Cortex of kidney (tissue), 1 donor: ENCODE measurements at places on chromosomes 13 and 19.

DNA sequence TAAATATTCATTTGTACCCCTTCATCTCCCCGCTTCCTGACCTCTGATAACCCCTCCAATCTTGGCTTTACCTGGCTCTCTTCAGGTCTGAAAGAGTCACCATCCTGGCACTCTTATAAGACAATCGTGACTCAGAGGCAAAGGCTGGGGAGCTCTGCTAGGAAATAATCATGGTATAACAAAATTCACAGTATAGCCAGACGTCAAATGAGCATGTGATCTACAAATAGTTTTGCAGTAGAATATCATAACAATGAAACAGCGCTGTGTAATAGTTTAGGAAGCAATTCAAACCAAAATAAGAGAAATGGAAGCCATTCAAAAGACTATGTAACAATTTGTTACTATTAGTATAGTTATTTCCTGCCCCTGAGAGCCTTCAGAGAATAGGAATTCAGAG is 34.2 kb downstream of the RXFP2 start:
- no peak for DNase-seq

GRCh38 chr13:79668201-79668752 is 187.3 kb downstream of the NDFIP2 start:
- no peak for DNase-seq

DNA sequence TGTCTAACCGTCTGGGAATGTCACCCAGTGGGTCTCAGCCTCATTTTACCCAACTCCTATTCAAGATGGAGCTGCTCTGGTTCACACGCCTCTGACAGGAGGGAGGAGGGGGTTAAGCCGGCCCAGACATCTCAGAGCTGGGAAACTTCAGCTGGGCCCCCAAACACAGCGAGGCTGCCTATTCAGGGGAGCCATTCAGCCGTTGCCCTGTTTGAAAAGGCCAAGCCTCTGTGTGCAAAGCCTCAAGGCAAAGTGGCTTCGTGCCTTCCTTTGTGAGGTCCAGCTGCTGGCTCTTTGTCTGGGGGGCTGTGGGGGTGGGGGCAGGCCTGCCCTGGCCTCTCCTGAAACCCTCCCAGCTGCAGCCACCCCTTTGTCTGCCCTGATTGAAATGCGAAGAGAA is 147.4 kb downstream of the PTPRS start:
- no peak for DNase-seq

DNA sequence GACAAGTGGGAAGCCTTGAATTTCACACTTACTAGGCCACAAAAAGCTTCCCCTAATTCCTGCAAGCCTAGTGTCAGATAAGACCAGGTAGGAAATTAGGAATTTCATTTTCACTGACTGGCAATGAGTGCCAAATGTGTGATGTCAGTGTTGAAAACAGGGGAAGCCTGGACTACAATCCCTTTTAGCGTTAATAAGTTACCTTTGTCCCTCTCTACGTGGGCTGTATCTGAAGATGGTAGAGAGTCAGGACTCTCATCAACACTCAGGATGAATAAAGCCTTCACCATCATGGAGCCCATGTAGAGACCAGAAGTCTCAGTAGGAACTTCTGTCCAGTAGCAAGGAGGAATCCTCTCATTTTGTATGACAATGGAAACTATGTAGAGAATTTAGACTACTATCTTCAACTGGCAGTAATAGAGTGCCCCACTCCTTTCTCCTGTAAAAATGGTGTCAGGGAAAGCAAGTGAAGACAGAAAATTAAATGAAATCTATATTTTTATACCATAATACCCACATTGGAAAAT is 324.1 kb upstream of the KLHL1 start:
- no peak for DNase-seq

DNA sequence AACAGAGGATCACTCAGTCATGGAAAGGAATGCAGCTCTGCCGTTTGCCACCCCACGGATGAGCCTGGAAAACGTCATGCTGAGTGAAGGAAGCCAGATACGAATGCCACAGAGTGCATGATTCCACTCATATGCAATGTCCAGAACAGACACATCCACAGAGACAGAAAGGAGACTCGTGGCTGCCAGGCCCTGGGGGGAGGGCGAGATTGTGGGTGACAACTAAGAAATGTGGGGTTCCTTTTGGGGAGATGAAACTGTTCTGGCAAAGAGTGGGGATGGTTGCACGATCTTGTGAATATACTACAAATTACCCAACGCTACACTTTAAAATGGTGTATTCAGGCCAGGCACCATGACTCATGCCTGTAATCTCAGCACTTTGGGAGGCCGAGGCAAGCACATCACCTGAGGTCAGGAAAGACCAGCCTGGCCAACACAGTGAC is 27.2 kb upstream of the NAPA start:
- DNase-seq = no peak

DNA sequence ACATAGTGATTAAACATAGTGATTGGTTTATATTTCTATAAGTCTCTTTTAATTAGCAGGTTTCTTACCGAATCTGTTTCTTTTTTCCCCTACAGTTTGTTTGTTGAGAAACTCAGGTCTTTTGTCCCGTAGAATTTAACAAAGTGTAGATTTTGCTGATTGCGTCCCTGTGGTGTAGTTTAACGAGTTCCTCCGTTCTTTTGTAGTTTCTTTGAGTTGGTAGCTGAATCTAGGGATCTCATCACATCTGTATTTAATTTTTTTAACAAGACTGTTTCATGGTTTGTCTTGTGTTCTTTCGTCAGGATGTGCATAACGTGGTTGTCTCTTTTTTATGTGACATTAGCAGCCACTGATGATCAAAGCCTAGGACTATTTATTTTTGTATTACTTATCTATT is 111.1 kb downstream of the AKAP11 start:
- DNase-seq = no peak

DNA sequence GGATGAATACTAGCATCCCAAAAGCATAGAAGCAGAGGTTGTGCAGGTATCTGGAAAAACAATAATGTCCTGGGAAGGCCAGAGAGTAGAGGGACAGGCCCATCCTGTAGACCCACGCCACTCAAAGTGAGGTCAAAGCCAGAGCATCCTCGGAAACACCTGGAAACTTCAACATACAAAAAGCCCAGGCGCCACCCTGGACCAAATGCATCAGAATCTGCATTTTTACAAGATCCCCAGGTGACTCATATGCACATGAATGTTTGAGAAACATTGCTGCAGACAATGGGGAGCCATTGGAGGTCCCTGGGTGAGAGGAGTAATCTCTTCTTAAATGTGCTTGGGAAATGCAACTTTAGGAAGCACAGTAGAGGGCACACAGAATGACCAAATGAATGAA is 684.1 kb downstream of the DIAPH3 start:
- no peak for DNase-seq

DNA sequence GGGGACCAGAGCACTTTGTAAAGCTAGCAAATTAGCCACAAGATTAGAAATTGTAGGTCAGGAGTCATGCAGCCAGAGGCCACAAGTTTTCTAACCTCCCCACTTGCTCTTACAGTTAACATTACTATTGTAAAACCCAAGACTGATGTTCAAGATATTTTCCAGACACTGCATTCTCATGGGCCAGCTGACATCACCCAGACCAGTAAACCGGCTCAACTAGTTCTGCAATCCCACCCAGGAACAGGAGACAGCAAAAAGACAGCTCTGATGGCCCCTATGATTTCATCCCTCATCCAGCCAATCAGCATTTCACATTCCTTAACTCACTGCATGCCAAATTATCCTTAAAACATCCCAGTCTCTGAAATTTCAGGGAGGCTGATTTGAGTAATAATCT is 178.5 kb downstream of the PRR20E start:
- no peak for DNase-seq

DNA sequence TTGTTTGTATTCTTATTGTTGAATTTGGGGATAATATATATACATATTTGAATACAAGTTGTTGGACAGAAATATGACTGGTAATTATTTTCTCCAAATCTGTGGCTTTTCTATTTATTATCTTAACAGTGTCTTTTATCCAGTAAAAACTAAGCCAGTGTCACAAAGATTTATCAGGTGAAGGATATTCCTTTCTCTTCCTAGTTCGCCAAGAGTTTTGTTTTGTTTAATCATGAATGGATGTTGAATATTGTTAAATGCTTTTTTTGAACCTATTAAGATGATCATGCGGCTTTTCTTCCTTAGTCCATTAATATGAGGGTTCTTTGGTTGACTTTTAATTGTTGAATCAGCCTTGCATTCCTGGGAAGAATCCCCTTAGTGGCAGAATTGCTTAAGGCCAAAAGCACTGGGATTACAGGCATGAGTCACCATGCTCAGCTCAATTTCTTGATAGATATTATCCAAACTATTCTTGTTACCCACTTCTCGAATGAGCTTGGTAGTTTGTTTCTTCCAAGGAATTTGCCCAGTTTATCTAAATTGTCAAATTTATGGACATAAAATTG is 53.3 kb downstream of the TEX26 start:
- no peak for DNase-seq

DNA sequence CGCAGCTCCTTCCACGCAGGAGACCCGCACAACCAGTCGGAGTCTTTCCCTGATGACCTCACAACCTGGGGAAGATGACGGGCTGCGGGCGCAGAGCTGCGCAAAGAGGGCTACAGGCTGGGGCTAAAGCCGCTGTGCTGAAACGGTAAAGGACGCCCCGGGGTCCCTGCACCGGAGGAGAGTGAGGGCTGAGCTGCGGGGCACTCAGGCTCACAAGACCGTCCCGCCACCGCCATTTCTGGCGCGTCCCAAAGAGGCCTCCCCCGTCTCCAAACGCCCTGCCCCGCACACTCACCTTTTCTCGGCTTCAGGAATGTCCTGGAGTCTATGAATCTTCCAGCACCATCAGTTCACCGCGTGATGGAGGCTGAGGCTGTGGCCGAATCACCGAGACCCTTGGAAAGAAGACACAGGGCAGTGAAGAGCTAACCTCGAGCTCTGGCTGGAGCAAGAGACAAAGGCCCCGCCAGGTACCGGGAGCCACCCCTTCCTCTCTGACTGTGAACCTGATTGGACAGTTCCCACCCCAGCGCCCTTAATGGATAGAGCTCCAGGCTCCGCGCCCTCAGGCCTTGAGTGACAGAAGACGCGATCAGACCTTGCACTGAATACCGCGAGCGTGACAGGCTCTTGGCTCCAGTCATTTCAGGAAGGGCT is 41.8 kb upstream of the ZNF429 start:
- no peak for DNase-seq

DNA sequence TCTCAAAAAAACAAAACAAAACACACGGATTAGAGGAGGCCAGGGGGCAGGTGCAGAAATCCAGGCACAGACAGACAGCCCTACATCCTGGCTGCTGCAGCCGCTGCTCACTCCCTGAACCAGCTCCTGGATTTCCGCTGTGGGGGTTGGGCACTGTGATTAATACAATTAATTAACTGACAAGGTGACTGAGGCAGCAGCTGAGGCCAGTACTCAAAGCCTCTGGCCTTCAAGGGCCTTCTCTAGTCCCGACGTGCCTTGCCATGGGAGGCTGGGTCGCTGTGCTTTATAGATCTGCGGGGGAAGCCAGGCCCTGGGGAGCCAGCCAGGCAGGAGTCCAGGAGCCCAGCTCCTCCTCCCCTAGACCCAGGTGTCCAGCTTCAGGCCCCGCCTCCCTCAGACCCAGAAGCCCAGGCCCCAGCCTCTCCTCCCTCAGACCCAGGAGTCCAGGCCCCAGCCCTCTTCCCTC is 4.6 kb downstream of the NECTIN2 start:
- DNase-seq = no peak

DNA sequence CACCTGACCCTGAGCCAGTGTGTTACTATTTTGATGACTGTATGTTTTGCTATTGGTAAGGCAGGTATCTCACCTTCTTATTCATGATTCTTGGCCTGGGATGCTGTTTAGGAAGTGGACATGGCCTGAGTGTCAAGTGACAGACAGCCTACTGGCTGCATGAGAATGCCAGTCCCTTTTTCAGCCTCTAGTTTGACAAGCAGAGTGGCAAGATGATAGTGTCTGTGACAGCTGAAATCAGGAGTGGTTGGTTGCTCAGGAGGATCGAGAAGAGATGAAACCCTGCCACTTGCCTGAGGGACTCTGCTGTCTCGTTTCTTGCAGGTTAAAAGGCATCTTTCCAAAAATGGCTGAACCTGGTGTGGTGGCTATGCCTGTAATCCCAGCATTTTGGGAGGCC is 7.1 kb upstream of the ELOF1 start:
- DNase-seq = no peak

- DNase-seq = no peak
Measured at GRCh38 chr19:48053856-48054255, 10.0 kb upstream of the CABP5 start.

DNA sequence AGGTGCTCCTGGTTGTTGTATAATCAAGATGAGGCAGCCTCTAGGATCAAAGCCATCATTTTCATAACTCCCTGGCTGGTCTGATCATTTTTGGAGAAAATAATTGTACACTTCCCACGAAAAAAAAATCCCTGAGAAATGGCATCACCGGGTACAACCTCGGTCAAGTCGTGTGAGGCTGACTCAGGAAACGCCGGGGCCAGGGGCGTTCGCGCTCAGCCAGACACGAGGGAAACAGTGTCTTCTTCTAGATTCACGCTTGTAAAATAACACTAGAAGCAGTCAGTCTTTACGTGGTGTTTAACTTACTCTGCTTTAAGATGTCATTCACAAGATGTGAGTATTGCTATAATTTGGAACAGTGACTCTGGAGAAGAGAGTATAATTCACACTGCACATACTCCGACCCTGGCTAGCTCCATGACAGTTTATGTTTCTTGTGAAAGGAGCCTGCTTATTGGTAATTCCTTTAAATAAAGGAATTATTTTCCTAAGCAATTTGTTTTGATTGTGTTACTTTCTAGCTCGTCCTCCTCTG is 109.0 kb upstream of the SOX1 start:
- no peak for DNase-seq

- no peak for DNase-seq
Measured at GRCh38 chr19:18464646-18465045, 26.7 kb upstream of the ISYNA1 start.

DNA sequence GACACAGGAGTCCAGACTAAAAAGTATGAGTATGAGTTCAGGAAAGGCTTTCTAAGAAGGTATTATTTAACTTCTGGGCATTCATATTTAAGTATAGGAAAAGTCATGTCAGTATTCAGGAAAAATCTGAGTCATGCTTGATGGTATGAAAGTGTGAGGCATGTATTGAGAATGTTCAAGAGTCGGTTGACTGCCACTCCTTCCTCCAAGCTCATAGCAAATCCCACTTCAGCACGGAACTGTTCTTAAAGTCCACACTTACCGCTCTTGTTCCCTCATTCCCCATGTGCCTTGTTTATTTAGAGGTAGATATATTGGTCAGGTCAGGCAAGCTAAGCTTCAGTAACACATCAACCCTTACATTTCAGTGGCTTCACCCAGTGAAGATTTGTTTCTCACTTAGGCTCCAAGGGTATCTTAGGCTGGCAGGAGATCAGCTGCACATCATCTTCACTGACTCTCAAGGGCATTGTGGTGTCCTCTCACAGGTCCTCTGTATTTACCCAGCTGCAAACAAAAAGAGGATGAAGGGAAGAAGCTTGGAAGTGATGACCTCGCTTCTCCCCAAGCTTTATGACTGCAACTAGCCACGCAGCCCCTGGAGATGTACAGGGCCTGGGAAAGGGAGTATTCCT is 1189.2 kb downstream of the EFNB2 start:
- no peak for DNase-seq

GRCh38 chr19:6828698-6829633 is 56.5 kb downstream of the VAV1 start:
- DNase-seq = no peak

- DNase-seq = no peak
Measured at GRCh38 chr19:28466107-28467045, 746.6 kb downstream of the UQCRFS1 start.
